SJSA1 (cell line): ENCODE measurements at places on chromosomes 7 and 10.

- no peak for DNase-seq
Measured at GRCh38 chr10:132850896-132851295, 64.9 kb upstream of the NKX6-2 start.

GRCh38 chr7:48634116-48634632, 290.2 kb upstream of the CDC14C start:
- DNase-seq = no peak

DNA sequence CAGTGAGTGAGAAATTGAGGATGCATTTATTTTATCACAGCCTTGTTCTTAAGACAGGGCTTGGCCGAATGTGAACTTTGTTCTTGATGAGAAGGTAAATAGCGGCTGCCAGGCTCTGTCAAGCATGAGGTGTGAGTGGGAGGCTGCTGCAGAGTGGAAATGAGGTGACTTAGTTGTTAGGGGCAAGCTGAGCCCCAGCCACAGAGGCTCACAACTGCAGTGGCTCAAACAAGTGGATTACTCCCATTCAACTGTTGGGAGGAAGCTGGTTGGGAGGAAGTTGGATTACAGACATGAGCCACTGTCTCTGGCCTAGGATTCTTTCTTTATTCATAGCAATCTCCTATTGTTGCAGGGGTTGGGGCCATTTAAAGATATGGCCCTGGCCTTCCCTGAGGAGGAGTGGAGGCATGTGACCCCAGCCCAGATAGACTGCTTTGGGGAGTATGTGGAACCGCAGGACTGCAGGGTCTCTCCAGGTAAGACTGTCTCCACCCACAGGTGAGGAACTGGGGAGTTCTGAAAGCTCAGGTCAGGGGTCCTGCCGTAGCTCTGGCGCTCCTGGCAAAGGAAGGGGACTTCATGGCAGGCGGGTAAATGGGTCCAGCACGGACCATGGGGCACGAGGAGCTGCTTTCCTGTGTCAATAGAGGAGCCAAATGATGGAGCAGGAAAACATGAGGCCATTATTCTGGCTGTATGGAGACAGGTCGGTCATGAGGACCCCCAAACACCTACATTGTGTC, 7.1 kb downstream of the ZSCAN25 start:
- DNase-seq = no peak

DNA sequence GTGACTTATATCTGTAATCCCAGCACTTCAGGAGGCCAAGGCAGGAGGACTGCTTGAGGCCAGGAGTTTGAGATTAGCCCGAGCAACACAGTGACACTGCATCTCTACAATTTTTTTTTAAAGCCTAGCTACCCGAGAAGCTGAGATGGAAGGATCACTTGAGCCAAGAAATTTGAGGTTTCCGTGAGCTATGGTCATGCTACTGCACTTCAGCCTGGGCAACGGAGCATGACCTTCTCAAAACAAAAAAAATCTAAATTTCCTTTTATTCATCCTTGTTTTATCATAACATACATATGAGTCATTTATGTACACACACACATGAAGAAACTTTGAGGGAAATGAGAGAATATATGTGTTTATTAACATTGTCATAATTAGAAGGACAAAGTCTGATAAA, 277.5 kb upstream of the MAGI2 start:
- DNase-seq = no peak

DNA sequence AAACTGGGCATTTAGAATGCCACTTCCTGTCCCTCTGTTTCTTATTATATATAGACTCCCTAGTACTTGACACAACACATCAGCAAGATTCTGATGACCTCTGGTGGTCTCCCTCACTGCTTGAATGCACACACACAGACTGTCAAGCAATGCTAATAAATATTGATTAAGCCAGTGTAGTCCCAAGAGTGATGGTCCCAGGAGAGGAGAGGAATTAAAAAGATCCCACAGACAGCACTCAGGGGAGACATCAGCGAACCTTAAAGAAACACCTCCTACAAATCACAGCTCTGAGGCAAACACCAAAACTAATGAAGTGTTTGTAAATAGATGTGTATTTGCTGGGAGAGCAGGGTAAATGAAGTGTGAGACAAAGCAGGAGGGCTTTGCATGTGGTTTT, 1291.2 kb downstream of the XPNPEP1 start:
- no peak for DNase-seq

- DNase-seq = no peak
Measured at GRCh38 chr7:120079704-120080103, 193.3 kb upstream of the KCND2 start.
